ENCODE measurements at places on chromosomes 6 and 20.

- DNase-seq = no peak
These were observed 3.5 kb upstream of the APOBEC2 start for GRCh38 chr6:41049521-41049920.

GRCh38 chr6:27098956-27099355, 148.5 kb upstream of the PRSS16 start:
- DNase-seq = no peak

DNA sequence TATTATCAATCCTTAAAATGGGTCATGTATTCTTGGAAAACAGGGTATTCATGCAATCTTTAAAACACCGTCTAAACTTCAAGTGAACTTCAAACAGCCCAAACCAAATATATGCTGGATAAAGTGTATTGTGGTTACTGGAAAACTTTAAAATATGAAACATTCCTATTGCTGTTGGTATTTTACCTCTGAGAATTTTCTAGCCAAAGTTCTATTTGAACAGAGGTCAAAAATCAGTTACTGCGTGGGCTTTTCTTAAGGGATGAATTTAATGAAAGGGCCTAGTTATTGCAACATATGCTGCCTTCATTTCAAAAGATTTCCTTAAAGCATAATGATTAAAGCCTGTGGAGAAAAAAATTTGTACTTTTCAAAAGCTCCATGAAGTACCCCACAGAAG, 436.0 kb downstream of the PLCB1 start:
- DNase-seq = no peak

- DNase-seq = no peak
These were observed 51.4 kb downstream of the SULF2 start for GRCh38 chr20:47733892-47734291.

GRCh38 chr6:112030961-112031660, 22.8 kb upstream of the CCN6 start:
- no peak for DNase-seq

DNA sequence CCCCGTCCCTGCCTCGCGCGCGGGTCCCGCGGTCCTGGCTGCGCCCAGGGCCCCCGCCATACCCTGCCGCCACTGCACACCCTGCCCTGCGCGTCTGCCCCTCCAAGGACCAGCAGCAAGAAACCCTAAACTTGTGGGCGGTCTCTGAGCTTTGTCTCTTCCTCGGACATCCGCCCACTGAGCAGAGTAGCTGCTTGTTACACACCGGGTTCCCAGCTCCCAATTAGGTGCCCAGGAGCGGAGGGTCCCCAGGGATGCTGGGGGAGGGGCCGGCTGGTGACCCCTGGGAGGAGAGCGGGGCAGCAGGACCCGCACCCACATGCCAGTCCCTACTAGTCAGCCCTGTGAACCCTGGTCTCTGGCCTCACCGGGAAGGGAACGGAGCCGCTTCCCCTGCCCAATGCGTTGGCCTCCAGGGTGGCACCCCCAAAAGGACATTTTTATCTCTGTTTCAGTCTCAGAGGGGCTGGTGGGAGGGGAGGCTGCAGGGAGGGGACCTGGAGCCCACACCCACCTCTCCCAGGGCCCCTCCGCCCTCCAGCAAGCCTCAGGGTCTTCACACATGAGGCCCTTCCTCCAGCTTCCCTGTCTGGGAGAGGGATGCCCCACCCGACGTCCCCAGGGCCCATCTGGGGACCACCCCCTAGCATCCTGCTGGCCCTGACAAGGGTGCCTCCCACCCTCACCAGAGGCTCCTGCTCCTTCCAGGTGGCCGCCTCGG, 10.5 kb downstream of the STMN3 start:
- DNase-seq = no peak

- no peak for DNase-seq
These were observed 311.9 kb upstream of the PRDM1 start for GRCh38 chr6:105774247-105774646.

GRCh38 chr6:158751224-158751623, 67.9 kb downstream of the EZR start:
- no peak for DNase-seq

DNA sequence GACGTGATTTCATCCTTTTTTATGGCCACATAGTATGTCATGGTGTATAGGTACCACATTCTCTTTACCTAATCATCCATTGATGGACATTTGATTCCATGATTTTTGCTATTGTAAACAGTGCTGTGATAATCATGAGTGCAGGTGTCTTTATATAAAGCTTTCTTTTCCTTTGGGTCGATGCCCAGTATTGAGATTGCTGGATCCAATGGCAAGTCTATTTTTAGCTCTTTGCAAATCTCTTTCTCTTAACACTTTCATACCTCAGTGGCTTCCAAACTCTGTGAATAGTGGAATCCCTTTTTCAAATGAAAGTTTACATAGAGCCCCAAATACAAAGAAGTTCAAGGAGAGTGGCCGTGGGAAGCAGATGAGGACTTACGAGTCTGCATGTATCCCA, 105.8 kb upstream of the SPTLC3 start:
- no peak for DNase-seq

DNA sequence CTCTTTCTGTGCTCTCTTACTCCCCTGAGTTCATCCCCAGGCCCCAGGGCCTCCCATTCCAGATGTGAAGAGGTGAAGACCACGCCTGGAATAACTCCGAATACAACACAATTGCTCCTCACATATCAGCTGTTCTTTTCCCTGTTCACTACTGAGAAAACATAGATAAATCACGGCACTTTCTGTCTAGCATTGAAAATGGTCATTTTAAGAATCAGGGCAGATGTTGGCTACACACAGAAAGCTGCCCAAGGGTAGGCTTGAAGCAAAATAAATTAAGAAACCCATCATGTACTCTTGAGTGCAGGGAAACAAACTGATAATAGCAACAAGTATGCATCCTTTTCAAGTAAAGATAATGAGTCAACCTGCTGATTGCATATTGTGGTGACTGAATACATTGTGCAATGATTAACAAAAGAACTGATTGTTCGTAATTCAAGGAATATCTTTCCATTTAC, 382.5 kb downstream of the PRKN start:
- no peak for DNase-seq

DNA sequence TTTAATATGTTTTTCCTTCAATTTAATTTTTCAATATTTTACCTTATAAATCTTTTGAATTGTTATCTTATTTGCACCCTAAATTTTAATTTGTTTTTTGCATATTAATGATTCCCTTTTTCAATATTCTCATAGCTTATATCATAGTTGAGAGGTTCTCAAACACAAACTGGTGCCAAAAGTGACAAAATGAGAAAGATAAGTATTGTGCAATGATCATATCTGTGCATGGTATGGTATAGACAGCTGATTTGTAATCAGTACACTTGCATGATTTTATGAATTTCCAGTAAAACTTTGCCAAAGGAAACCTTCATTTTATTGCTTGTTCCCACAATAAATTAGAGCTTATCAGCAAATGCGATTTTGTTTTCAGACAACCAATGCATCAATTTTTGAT, 161.0 kb upstream of the HDAC2 start:
- no peak for DNase-seq

All from stimulated activated naive CD4-positive, alpha-beta T cell (primary cell).